ENCODE measurements at places on chromosomes 7 and 10.

GRCh38 chr10:30309403-30309802 lies 39.7 kb downstream of the MTPAP start:
- DNase-seq = no peak

DNA sequence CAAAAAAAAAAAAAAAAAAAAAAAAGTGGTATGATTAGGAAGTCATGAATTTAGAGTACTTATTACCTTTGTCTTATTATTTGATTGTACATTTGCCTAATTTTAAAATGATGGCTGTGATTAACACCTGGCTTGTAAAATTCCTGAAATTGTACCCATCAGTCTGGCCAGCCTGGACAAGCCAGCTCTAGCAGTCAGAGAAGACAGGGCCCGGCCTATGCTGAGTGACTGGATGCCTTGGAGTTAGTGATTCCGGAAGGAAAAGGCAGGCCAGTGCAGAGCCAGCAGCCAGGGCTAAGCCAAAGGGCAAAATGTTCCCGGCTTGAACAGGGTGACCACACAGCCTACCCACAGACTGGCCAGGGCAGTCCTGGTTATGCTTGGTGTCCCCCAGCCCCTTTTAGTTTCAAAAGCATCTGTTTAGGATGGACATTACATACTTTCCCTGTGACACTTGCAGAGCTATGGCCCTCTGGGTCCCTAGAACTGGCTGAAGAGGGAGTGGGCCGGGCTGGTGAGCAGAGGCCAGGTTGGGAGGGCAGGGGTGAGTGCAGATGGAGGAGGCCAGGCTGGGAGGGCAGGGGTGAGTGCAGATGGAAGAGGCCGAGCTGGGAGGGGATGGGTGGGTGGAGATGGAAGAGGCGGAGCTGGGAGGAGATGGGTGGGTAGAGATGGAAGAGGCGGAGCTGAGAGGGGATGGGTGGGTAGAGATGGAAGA lies 61.7 kb downstream of the PROSER2 start:
- DNase-seq = no peak

DNA sequence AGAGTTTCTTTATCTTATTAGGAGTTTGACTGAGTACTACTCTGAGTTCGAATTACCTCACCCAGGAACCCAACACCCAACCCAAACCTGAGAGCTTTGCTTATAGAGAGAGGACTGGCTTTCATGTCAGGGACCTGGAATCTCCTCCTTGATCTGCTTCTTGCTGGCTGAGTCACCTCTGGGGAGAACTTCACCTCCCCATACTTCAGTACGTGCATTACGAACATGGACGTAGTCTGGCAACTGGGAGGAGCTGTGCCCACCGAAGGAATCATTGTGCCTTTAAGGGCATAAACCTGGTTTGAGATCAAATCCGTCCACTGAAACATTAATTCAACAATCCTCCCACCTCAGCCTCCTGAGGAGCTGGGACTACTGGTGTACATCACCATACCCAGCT lies 12.2 kb upstream of the PSAP start:
- DNase-seq = no peak

- no peak for DNase-seq
These were observed 192.4 kb upstream of the CDCA7L start for GRCh38 chr7:22138106-22138505.

GRCh38 chr10:122326806-122327205 lies 47.7 kb upstream of the PLEKHA1 start:
- no peak for DNase-seq

- no peak for DNase-seq
These were observed 7.4 kb downstream of the INPP5A start for GRCh38 chr10:132544744-132545658.

DNA sequence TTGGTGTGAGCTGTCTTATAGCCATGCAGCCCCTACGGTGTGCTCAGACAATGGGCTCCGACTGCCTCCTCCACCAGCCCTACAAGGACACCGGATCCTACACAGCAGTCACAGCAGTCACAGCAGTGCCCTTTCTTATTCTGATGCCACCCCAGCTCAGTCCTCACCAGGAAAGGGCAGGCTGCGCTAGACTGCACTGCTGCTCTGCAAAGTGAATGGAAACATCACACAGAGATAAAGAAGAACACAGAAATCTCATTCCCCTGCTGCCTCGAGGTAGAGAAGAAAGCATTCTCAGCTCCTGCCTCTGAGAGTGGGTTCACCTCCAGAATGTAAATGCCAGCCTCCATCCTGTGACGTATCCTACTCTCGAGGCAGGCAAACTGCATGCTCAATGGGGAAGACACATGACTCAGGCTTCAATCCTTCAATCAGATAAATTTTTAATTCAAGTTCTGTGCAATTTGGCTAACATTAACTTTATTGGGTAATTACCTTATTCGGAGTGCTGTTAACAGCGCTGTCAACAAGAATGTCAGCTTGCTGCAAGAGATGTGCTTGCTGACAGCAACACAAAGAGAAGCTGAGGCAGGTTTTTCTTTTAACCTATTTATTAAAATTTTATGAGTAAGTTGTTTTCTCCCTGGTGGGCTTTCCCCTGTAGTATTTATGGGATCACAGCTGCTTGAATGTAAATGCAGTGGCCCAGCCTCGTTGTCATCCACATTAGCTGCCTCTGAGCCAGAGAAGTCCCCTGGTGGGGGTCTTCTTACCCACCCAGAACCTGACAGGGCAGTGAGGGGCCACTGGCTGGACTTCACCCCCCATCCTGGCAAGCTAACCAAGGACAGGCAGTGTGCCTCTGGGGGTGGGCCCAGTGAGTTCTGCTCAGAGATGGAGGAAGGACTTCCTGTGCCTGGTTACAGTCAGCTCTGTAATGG lies 241.3 kb upstream of the KMT2E start:
- no peak for DNase-seq

DNA sequence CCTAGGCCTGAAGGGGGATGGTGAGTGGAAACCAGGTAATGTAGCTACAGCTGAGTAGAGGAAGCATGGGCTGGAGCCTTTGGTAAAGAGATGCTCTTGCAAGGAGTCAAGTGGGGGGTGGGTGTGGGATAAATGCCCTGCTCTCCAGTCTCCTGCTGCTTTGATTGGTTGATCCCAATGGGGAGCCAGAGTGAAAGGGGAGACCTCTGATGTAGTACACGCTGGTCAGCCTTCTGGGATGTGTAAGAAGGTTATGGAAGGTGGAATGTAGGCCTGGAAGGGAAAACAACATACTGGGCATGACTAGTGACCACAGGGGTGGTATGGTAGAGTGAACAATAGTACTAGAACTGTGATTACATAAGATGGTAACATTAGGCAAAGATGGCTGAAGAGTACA lies 44.3 kb downstream of the TET1 start:
- DNase-seq = peak; percentile 23

DNA sequence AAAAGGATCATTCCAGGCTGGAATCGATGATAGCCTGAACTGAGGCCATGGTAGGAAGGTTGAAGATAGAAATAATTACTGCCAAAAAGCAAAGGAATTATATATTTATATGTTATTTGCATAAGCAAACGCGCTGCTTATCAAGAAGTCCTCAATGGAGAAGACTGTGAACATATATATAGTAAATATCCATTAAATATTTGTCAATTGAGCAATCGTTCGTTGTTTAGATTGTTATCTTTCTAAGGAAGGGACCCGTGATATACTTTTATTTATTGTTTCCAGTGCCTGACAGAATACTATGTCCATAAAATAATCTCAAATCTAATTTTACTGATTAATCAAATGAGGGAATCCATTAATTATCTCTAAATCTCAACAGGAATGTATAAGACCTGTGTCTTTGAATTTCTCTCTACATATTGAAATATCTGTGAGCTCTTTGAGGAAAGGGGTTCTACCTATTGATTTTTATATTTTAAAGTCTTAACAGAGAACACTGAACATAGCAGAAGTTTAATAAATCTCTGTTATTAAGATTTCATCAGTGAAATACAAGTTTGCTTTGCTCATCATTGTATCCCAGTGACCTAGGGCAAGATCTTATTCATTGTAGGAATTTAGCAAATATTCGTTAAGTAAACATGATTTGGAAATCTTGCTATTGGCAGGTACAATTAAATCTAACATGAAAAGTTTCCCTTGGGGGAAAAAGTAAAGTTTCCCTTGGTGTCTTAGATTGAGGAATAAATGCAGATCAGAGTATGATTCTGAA lies 12.0 kb upstream of the HERC4 start:
- DNase-seq = no peak

DNA sequence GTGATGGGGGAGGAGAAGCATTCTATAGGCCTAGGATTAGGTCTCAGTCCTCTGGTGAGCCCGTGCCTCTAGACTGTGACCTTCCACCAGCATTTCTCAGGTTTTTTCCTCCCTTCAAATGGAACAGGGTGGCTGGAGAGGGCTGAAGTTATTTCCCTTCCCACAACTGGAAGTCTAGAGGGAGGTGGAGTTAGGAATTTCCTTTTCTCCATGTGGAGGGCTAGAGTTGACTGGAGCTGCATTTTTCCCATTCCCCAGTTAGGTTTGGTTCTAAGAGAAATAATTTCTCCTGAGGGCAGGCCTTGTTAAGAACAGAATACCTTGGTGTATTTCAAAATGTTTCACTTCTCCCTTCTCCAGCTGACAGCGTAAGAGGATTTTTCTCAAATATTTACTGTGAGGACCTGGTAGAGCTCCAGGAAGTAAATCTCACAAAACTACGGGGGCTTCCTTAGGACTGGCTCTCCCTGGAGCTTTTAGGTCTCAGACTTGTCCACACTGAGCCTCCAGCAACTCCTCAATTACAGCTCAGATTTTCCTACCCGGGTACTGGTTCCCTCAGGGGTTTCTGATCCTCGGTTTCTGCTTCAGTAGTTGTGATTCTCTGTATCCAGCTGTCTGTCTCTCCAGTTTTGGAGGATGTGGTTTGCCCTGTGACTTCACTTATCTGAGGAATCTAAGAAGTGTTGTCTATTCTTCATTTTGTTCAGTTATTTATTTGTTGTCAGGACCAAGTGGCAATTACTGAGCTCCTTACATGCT lies 6.0 kb upstream of the REEP3 start:
- peak; percentile 51 for DNase-seq

GRCh38 chr7:77665161-77665560 lies 31.1 kb upstream of the RSBN1L start:
- DNase-seq = no peak

DNA sequence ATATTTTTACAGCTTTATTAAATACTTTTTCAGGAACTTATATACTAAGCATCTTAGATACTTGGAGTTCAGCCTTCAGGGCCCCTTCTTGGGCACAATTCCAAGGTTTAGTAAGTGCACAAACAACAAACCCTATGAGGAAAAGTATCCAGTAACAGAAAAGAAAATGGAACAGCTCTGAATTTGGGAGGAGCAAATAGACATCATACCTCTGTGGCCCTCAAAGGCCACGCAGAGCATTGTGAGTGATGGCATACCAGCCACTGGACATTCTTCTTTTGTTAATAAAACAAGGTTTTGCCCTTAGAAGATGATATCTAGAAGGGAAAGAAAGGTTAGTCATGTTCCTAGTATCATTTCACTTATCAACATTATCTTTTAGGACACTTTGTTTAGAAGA lies 46.0 kb downstream of the ST7 start:
- DNase-seq = peak; percentile 39

DNA sequence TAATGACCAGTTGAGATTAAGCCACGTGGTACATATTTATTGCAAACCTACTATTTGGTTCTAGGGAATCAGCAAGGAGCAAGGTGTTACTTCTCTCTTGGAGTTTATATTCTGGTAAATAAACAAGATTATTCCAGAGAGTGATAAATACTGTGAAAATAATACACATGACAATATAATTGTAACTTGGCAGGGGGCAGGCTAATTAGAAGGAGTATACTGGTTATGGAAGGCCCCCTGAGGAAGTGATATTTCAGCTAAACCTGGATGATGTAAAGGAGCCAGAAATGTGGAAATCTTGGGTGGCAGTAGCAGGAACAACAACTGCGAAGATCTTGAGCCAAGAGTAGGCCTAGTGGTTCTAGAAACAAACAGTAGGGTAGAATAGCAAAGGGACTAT lies 111.8 kb downstream of the SDK1 start:
- DNase-seq = no peak

- DNase-seq = no peak
These were observed 35.7 kb downstream of the CCAR1 start for GRCh38 chr10:68756766-68757165.

DNA sequence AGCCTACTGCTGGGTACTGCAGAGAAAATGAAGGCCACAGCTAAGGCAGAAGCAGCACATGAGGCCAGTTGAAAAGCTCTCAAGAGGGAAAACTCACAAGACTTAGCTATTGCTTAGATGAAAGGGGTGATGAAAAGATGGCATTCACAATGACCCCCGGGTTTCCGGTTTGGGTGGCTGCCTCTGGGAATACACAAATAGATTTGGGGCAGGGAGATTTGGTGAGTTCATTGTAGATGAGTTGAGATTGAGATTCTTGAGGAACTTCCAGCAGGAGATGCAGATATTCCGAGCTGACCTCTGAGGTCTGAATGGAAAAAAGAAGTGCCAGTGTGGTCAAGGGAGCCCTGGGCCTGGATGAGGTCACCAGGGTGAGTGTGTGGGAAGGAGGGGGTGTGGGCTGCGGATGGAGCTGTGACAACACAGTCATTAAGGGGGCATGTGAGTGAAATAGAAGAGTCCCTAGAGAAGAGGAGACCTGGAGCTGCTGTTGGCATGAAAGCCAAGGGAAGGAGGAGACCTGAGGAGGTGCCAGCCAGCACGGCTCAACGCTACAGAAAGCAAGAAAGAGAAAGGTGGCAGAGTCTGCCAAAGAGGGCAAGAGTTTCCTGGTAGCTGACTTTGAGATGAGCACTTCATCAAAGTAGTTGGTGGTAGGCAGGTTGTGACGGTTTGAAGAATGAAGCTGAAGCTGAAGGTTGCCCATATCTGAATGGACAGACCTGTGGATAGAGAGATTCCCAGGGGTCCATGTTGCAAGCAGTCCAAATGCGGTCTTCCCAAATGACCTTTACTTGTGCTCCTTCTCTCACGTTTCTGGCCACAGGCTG lies 43.7 kb downstream of the HIF1AN start:
- no peak for DNase-seq

- DNase-seq = no peak
These were observed 82.0 kb downstream of the PLPP4 start for GRCh38 chr10:120539076-120539475.

DNA sequence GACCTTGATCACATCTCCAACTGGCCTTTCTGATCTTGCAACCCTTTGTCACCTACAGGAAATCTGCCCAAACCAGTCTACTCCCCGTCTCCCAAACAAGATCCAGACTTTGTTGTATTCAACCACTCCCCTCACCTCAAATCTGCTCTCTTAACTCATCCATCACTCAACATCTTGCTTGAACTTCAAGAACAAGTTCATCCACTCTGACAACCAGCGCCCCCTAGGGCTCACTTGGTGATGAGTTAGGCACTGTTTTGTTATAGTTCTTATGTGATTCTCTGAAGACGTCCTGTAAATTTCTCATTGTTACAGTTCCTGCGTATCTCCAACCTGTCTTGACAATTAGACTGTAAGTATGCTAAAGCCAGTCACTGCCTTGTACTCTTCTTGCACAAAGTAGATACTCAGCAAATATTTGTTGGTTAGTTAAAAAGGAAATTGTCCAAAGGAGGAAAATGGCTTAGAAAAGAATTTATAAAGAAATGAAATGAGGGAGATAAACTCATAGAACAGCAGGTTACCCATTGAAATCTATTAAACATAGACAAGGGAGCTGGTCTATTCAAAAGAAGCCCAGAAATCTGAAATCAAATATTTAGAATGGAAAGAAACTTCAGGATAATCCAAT lies 5.3 kb downstream of the FRMD4A start:
- DNase-seq = peak; percentile 4

GRCh38 chr7:155222573-155222972 lies 75.1 kb upstream of the INSIG1 start:
- no peak for DNase-seq

- no peak for DNase-seq
These were observed 127.8 kb upstream of the MGMT start for GRCh38 chr10:129339191-129339590.
